ENCODE measurements at places on chromosomes 5 and 9.

DNA sequence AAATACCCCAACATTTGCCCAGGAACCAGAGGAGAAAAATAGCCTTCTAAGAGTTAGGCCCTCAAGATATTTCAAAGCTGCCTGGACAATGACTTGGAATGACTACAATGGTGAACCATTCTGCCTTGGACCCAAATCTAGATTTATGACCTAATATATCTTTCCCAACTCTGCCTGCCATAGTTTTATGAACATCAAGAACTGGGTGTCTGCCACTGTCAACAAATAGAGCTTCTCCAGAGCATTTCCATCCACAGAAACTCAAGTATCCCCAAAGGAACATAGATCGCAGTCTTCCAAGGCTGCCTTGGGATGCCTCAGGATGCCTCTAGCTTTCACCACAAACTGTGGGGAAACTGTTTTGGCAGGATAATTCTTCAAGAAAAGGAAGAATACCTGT is 48.2 kb upstream of the NFIB start:
- no peak for DNase-seq

GRCh38 chr5:74636552-74636951 is 4.0 kb downstream of the ENC1 start:
- DNase-seq = no peak

GRCh38 chr9:86486891-86487837 is 133.0 kb upstream of the TUT7 start:
- no peak for DNase-seq

GRCh38 chr5:162916368-162916767 is 521.0 kb upstream of the CCNG1 start:
- no peak for DNase-seq

GRCh38 chr5:83255268-83255667 is 177.9 kb downstream of the XRCC4 start:
- DNase-seq = no peak

GRCh38 chr9:14782286-14783051 is 59.9 kb upstream of the CER1 start:
- DNase-seq = no peak

All from effector CD8-positive, alpha-beta T cell (primary cell).